ENCODE measurements at places on chromosomes 6 and 20.
A peak's percentile ranks its signal among the peaks of the same experiment; 100 is the strongest.

DNA sequence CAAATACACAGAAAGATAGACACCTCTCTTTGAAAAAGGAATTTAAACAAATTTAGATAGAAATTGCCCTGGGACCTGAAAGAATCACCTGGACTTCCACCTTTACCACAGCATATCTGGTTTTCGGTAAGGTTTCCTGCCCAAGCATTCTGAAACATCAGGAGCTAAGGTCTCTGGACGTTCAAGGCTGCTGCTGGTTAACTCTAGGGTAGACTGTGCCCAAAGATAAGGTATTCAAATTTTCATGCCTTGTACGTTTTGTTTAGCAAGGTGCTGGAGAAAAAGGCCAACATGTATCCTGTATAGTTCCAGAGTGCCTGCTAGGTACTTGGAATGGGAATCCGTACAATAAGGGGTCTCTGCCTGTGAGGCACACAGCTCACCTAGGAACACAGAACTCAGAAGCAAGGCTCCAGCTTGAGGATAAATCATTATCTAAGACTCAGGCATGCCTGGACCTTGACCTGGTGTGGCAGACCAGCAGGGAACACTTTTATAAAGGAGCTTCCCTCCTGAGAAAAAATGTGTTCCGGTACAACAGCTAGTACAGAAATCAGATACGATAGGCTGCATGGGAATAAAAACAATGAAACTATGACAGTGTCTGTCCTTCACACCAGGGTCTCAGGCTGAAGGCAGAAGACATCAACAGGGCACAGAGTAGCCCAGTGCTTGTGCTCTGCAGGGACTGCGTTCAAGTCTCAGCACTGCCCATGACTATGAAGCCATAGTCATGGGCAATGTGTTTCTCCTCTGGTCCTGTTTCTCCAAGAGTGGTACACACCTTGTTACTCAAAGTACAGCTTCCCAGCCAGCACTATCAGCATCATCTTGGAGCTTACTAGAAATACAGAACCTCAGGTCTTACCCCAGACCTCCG lies 70.4 kb downstream of the METTL24 start:
- no peak for DNase-seq

DNA sequence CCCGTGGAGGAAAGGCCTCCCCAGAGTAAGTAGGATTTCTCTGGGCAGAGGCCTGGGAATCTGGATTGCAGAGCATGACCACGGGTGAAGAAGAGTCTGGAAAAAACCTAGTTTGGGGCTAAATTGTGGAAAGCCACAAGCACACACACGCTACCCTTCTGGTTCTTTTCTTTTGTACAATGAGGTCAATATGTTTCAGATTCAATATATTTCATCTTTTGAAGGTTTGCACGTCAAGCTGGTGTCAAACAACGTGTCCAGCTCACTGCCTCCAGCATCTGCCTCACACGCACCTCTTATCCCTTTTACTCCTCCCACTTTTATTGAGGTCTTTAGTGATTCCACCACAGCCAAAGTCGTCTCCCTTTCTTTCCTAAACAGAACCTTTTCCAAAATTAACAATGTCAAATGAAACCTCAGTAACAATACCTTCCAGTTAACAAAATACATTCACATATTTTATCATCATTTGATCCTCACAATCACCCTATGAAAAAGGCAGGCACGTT lies 773 bp upstream of the EPB41L2 start:
- no peak for DNase-seq

GRCh38 chr6:116218172-116218633 lies 35.7 kb downstream of the TSPYL4 start:
- DNase-seq, result no peak

DNA sequence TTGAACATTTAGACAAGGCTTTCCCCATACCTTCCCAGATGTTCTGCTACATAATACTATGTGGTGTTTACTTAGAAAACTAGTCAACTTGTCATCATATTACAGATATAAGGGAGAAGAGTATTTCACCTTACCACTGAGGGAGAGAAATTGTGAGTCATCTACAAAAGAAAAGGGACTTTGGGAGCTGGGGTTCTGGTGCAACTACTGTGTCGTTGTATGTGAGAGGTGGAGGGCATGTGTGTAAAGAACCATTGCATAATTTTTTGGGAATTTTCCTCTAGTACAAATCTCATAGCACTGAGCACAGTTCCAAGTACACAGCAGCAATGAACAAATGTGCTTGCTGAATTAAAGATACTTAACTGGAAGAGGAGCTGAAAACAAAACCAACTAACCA lies 665.6 kb downstream of the DHX35 start:
- no peak for DNase-seq

DNA sequence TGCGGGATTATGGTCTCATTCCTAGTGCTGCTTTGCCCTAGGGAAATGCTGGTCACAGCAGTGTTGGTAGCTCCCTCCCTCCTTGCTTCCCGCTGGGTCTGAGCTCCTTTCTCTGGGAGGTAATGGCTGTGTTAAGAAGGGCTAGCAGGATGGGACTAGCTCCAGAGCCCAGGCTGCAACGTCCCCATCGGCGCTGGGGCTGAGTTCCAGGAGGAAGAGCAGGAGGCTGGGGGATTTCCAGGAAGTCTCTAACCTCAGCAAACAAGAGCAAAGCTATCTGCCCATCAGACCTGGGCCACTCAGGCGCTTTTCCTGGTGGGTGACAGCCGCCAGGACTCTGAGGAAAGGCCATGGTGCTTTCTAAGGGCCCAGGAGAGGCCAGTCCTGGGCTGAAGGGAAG lies 174.2 kb downstream of the DLL1 start:
- no peak for DNase-seq

GRCh38 chr6:80276861-80277260 lies 170.4 kb downstream of the BCKDHB start:
- no peak for DNase-seq

GRCh38 chr6:26103141-26103769 lies 16.0 kb downstream of the HFE start:
- no peak for DNase-seq

DNA sequence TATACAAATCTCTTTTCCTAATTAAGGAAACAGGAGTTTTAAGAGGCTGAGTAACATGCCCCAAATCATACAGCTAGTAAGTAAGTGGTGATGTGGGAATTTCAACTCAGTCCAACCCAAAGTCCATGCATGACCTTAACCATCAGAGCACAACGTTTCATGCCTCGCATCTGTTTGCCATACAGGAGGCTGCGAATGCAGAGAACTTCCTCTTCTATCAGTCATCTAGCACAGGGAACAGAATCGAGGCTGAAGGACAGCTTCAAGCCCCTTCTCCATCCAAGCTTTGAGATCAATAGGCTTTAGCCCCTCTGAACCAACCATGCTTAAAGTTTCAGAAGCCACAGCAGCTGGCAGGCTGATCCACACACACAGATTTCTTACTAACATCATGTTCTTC lies 113.2 kb downstream of the MAFB start:
- DNase-seq, result no peak

DNA sequence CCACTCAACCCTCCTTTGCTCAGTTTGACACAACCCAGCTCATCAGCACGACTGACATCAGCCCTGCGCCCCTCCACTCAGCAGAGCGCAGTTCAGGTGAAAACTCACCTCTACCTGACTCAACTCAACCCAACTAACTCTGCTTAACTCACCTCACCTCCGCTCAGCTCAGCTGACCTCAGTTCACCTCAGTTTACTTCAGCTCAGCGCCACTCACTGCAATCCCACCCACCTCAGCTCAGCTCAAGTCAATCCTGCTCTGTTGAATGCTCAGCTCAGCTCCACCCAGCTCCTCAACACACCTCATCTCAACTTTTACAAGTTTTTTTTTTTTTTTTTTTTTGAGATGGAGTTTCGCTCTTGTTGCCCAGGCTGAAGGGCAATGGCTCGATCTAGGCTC lies 39.6 kb downstream of the CEBPB start:
- no peak for DNase-seq

DNA sequence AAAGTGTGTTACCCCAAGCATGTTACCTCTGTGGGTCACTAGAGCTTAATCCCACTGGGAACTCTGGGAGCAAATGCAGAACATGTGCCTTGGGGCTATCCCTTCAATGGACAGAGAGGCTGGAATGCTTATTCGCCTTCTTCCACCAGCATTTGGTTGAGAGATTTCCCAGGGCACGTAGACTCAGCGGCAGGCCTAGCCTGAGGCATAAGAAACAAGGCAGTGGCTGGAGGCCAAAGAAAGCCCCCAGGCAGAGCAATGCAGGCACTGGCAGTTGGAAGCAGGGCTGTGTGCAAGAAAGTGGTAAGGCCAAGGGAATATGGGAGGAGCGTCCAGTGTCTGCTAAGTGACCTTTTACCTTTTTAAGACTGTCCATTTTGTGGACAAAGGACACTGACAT lies 114.0 kb upstream of the FLRT3 start:
- no peak for DNase-seq

DNA sequence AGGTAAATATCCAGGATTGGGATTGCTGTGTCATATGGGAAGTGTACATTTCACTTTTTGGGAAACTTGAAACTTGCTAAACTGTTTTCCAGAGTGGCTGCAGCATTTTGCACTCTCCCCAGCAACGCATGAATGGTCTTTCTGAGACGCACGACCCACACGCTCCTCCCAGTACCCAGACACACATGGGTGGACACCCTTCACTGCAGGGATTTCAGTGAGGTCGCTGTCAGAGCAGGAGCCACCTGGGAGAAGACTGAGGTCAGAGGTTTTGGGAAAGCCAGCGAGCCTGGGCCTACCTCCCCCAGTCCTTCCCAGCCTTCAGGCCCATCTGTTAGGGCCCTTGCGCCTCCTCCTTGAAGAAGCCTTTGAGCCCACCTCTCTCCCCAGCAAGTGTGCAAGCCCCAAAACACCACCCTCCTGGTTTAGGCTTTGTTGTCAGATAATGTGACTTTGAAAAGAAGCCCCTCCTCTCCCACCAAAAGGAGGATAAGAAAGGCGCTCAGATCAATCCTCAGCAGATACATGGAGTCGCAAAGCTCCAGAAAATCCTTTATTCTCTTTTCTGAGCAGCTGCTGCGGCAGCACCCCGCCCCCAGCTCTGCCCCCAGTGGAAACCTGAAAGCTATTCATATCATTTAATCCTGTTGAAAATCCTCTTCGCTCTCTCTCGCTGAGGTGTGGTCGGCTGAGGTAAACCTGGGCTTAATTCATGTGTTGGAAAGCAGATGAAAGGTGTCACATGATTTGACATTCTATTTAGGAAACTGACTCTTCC lies 12.7 kb upstream of the JAG1 start:
- no peak for DNase-seq

GRCh38 chr6:156395276-156395675 lies 381.9 kb upstream of the ARID1B start:
- peak; percentile 61 for DNase-seq

GRCh38 chr6:156940221-156940620 lies 163.0 kb downstream of the ARID1B start:
- DNase-seq, result no peak

- no peak for DNase-seq
Observed at GRCh38 chr6:8005136-8005535, 59.1 kb downstream of the BLOC1S5 start.

Measured in stimulated activated naive CD4-positive, alpha-beta T cell treated with Interleukin-2 at 50 U/mL for 16 hours (primary cell).